ENCODE measurements at places on chromosomes 4 and X.

GRCh38 chr4:168453146-168453545 lies 27.1 kb downstream of the DDX60L start:
- no peak for DNase-seq

- no peak for DNase-seq
Measured at GRCh38 chr4:159185591-159186023, 82.7 kb downstream of the RAPGEF2 start.

- DNase-seq, result no peak
Measured at GRCh38 chrX:46554942-46555341, 9.7 kb upstream of the ZNF674 start.

GRCh38 chr4:136741468-136741867 lies 790.8 kb downstream of the PCDH18 start:
- DNase-seq, result no peak

DNA sequence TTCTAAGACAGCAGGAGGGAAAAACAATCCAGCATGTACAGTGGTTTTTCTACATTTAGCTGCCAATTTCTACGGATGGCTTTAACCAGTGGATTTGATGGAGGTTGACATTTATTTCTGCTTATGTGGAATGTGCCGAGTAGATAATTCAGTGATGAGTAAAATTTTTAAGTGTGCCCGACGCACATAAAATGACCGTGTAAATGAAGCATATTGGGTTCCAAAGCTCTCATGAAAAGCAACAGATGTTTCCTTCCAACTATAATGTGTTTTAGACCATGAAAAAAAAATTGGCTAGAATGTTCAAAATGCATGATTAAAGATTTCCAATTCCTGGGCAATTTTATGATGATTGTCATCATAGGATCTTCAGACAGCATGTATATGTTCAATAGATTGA lies 14.1 kb downstream of the INPP4B start:
- no peak for DNase-seq

GRCh38 chr4:10003666-10004065 lies 17.6 kb downstream of the SLC2A9 start:
- DNase-seq, result no peak

- no peak for DNase-seq
Measured at GRCh38 chrX:105317117-105317516, 96.6 kb upstream of the TEX13A start.

DNA sequence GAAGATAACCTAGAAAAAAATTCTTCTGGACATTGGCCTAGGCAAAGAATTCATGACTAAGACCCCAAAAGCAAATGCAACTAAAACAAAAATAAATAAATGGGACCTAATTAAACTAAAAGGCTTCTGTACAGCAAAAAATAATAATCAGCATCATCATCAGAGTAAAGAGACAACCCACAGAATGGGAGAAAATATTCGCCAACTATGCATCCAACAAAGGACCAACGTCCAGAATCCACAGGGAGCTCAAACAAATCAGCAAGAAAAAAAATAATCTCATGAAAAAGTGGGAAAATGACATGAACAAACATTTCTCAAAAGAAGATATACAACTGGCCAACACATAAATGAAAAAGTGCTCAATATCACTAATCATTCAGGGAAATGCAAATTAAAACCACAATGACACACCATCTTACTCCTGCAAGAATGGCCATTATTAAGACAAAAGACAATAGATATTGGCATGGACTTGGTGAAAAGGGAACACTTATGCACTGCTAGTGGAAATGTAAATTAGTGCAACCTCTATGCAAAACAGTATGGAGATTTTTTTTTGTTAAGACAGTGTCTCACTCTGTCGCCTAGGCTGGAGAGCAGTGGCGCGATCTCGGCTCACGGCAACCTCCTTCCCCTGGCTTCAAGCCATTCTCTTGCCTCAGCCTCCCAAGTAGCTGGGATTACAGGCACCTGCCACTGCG lies 29.9 kb downstream of the ELF2 start:
- no peak for DNase-seq

DNA sequence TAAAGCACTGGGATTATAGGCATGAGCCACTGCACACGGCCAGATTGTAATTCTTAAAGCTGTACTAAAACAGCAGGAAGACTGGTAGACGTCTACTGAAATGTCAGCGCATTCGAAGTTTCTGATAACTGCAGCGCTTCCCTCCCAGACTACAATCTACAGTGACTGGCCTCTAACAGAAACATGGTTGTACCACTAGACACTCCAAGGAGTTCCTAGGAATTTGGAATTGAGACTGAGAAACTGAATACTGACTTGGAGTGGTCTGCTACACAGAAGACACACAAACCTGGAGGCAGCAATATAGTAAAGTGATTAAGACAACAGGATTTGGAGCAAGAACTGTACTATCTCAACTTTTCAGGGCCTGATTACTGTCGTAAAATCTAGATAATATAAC lies 937 bp downstream of the HELQ start:
- DNase-seq, result no peak

- no peak for DNase-seq
Measured at GRCh38 chr4:88629826-88630225, 37.5 kb downstream of the HERC3 start.

GRCh38 chr4:86560447-86560846 lies 33.7 kb upstream of the PTPN13 start:
- DNase-seq, result no peak

GRCh38 chrX:68832101-68832416 lies 3.2 kb downstream of the EFNB1 start:
- no peak for DNase-seq

DNA sequence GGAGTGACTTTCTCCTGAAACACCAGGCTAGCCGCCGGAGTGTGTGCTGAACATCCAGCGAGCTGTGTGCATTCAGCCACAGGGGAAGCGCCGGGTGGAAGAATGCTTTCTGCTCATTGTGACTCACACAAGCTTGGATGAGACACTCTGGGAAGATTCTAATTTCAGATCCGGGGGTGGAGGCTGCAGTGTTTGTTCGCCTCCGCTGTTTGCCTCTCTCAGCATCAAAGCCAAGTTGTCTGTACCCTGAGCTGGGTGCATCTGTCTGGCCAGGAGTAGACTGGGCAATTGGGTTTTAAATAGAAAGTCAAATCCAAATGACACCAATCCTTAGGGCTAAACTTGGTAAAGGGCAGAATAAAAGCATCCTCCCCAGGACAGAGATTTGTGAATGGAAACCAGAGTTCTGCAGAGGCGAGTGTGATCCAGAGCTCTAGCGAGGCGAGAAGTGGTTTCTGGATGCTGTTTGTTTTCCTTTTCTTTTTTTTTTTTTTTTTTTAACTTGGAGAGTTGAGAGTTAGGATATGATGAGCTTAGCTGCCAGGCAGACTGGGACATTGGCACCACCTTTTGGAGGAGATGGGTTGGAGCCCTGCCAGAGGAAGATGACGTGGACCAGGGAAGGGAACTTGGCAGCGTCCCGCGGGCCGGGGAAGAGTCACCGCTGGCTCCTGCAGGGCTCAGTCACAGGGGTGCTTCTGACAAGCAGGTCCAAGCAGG lies 196.0 kb upstream of the PSAPL1 start:
- DNase-seq, result no peak

DNA sequence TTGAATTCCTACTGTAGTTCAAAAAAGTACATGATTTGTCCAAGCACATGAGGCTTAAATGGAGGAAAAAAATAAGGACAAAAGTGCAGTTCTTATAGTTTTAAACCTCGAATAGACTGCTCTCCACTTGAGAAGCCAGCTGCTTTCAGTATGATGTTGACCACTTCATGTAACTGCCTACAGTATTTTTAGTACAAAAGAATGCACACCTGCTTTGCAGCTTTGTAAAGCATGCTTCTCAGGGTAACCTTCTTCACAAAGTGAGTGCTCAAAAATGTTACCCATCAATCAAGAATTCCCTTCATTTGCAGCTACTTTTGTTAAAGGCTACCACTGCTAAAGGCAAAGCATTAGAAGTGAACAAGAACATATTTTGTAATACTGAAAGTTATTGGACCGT lies 83.4 kb upstream of the FAM47B start:
- no peak for DNase-seq

- no peak for DNase-seq
Measured at GRCh38 chr4:153241970-153242838, 38.0 kb downstream of the TRIM2 start.

GRCh38 chrX:129779086-129779672 lies 570 bp upstream of the SASH3 start:
- no peak for DNase-seq

GRCh38 chr4:4881432-4881831 lies 22.0 kb downstream of the MSX1 start:
- DNase-seq, result no peak

- DNase-seq, result no peak
Measured at GRCh38 chr4:180304321-180304720, 1938.9 kb upstream of the TENM3 start.

DNA sequence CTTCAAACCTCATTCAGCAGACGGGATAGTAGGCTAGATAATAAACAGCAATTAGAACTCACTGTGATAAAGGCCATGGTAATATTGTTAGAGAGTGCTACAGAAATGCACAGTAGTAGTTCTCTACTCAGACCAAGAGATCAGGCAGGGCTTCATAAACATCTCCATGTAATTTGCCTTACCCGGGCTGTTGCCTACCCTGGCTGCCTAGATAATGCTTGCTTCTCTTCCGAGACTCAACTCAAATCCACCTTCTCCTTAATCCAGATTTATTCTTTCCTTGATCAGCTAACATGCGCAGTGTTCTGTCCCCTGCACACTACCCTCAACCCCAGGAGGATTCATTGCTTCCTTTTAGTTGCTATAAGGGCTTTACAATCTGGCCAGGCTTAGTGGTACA lies 21.8 kb downstream of the ANK2 start:
- no peak for DNase-seq

All from stimulated activated CD8-positive, alpha-beta memory T cell treated with anti-CD3 and anti-CD28 coated beads, Interleukin-7, amount 100 ng/mL, for 1 hour (primary cell).